Peyer's patch (tissue), 4 donors: ENCODE measurements at places on chromosomes 7 and 10. TPM values are rescaled to one million over a fixed set of nuclear protein-coding genes. Genes with fewer than 3 reads are reported as not detected.
A peak's percentile ranks its signal among the peaks of the same experiment; 100 is the strongest.

- no peak for DNase-seq
- H3K4me3 ChIP-seq = peak overlapping the region; percentile 23
- no peaks in the 10 kb centered on the region for H3K4me1 ChIP-seq
- peaks cover 3% of the 10 kb centered on the region for H3K36me3 ChIP-seq
- no peak overlapping the region for H3K27ac ChIP-seq
These were observed 87.0 kb downstream of the ADK start for GRCh38 chr10:74238031-74238431.

- H3K36me3 ChIP-seq = no peaks in the 10 kb centered on the region
- no peak overlapping the region for H3K4me3 ChIP-seq
- H3K27me3 ChIP-seq = no peaks in the 10 kb centered on the region
- no peak for DNase-seq
- H3K27ac ChIP-seq = no peak overlapping the region
- no peaks in the 10 kb centered on the region for H3K4me1 ChIP-seq
These were observed 434.4 kb upstream of the ZMIZ1 start for GRCh38 chr10:78634389-78634815.

GRCh38 chr10:110637558-110638053 is 6.5 kb upstream of the RBM20 start:
- no peak overlapping the region for H3K4me3 ChIP-seq
- DNase-seq = no peak
- H3K36me3 ChIP-seq = no peaks in the 10 kb centered on the region
- peak overlapping the region; percentile 32 for H3K27ac ChIP-seq
- peaks cover 3% of the 10 kb centered on the region for H3K4me1 ChIP-seq

GRCh38 chr7:22372863-22373262 is 15.9 kb upstream of the RAPGEF5 start:
- H3K27ac ChIP-seq = no peak overlapping the region
- no peaks in the 10 kb centered on the region for H3K27me3 ChIP-seq
- no peak overlapping the region for H3K4me3 ChIP-seq
- DNase-seq = no peak
- H3K4me1 ChIP-seq = no peaks in the 10 kb centered on the region

DNA sequence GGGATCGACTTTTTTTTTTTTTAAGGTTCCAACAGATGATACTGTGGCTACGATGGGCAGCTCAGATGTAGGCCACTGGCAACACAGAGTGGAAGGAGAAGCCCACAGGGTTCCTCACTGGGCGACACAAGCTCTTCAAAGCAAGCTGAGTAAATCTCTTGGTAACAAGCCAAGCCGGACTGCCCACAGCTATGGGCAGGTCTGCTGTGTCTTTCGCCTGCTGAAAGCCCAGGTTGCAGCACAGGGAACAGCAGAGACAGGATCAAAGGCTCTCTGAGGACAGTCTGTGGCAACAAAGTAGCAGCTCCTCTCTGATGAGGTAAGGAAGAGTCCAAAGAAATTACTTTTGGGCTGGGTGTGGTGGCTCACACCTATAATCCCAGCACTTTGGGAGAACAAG is 83.6 kb downstream of the KCNMA1 start:
- no peaks in the 10 kb centered on the region for H3K27me3 ChIP-seq
- H3K4me1 ChIP-seq = no peaks in the 10 kb centered on the region
- no peak for DNase-seq
- no peak overlapping the region for H3K4me3 ChIP-seq
- H3K27ac ChIP-seq = no peak overlapping the region

DNA sequence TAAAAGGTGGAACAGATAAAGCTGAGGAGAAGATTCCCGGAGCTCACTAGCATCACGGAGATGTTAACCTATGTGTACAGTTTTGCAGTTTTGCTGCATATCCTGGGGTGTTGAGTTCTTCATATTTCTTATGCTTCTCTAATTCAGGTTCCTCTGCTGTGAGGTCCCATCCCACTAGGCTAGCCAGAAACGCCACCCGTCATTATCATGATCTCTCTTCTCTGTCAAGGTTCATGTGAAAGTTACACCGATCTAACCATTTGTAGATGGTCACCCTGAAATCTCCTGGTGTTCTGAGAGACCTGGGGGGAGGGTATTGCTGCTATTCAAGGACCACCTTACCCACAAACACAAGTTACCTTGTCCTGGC is 136.3 kb downstream of the CCDC71L start:
- DNase-seq = no peak
- H3K4me1 ChIP-seq = no peaks in the 10 kb centered on the region
- H3K36me3 ChIP-seq = no peaks in the 10 kb centered on the region
- H3K27ac ChIP-seq = no peak overlapping the region

GRCh38 chr10:4473977-4474376 is 352.0 kb upstream of the AKR1E2 start:
- no peaks in the 10 kb centered on the region for H3K27me3 ChIP-seq
- no peak overlapping the region for H3K4me3 ChIP-seq
- H3K27ac ChIP-seq = no peak overlapping the region
- H3K4me1 ChIP-seq = no peaks in the 10 kb centered on the region

- H3K27me3 ChIP-seq = no peaks in the 10 kb centered on the region
- DNase-seq = no peak
- H3K4me3 ChIP-seq = no peak overlapping the region
- H3K27ac ChIP-seq = peak overlapping the region; percentile 38
These were observed 101.4 kb upstream of the GLI3 start for GRCh38 chr7:42338231-42338915.

- no peaks in the 10 kb centered on the region for H3K27me3 ChIP-seq
- H3K27ac ChIP-seq = no peak overlapping the region
- no peaks in the 10 kb centered on the region for H3K36me3 ChIP-seq
- DNase-seq = no peak
- no peak overlapping the region for H3K4me3 ChIP-seq
These were observed 34.0 kb downstream of the GATA3 start for GRCh38 chr10:8088504-8088903.

DNA sequence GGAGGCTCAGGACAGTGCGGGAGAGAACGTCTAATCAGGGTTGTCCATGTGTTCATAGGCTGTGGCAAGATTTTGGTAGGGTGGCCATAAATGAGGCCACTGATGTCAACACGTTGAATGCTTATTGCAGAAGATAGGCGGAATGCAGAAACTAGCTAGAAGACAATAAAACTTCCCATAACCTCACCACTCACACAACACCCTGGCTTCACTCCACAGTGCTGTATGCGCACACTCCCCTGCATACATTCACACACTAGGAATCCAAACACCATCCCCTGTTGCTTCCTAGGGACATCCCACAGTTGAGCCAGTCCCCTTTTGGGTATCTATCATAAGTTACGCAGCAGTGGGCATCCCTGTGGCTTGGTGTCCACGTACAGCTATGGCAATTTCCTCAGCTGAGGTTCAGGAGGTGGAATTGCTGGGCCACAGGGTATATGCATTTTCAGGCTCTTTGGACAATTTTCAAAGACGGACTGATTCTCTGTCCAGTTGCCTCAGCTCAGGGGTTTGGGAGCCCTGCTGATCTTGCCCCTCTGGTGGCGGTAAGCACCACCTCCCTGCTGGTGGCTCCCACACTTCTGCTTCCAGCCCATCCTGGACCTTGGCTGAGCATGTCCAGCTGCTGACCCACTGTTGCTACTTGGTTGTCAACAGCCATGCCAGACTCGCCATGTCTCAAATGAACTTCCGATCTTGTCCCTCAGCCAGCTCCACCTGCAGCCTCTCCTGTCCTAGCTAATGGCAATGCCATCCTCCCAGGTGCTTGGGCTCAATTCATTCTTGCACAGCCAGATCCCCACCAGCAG is 36.4 kb downstream of the CDH23 start:
- no peaks in the 10 kb centered on the region for H3K27me3 ChIP-seq
- H3K36me3 ChIP-seq = no peaks in the 10 kb centered on the region
- H3K4me1 ChIP-seq = no peaks in the 10 kb centered on the region
- H3K27ac ChIP-seq = no peak overlapping the region
- DNase-seq = no peak

DNA sequence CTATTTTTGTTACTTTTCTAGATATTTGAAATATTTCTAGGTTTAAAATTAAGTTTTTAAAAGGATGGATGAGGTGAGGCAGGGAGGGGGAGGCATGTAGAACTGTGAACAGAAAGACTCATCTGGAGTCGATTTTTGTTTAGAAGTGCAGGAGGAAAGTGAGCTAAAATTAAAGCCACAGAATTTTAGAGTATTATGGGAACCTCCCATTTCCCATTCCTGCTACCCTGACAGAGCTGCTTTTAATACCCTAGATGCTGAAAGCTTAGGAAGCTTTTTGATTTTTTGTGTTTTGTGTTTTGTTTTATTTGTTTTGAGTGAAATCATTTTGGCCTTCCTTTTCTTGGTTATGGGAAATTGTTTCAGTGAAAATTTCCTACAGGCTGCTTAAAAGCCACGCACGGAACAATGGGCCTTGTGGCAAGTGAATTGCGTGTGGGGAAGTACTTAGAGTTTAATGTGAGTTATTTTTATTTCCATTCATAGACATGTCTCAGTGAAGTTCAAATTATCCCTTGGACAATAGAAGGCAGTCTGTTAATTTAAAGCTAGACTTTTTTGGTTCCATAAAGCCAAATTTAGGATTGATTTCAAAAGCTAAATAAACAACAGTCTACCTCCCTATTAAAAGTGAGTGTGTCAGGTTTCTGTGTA is 102.0 kb upstream of the HDAC9 start:
- no peaks in the 10 kb centered on the region for H3K36me3 ChIP-seq
- DNase-seq = no peak

- H3K4me3 ChIP-seq = no peak overlapping the region
- H3K27me3 ChIP-seq = no peaks in the 10 kb centered on the region
- no peak for DNase-seq
- no peaks in the 10 kb centered on the region for H3K4me1 ChIP-seq
- H3K27ac ChIP-seq = no peak overlapping the region
These were observed 50.9 kb upstream of the PDLIM1 start for GRCh38 chr10:95341716-95342130.

- DNase-seq = no peak
- no peak overlapping the region for H3K4me3 ChIP-seq
- no peaks in the 10 kb centered on the region for H3K36me3 ChIP-seq
- H3K27me3 ChIP-seq = no peaks in the 10 kb centered on the region
These were observed 415.6 kb upstream of the NPVF start for GRCh38 chr7:25643770-25644394.

DNA sequence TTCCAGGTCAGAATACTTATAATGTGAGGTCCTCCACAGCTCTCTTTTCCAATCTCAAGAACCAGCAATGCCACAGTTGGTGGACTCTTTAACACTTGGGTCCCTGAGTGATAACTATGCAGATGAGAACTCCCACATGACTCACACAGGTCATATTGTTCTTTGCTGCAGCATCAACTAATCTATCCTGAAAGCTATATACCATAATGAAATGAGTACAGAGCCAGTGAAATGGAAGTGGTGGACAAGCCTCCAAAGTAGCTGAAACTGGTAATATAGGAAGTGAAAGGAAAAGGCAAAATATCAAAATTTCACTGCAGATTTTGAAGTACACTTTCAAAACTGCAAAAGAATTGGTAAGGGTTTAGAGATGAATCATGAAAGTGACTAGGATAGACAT is 45.6 kb downstream of the SORCS1 start:
- H3K4me1 ChIP-seq = no peaks in the 10 kb centered on the region
- H3K27ac ChIP-seq = no peak overlapping the region
- H3K27me3 ChIP-seq = no peaks in the 10 kb centered on the region
- DNase-seq = no peak
- H3K4me3 ChIP-seq = no peak overlapping the region
- H3K36me3 ChIP-seq = no peaks in the 10 kb centered on the region

DNA sequence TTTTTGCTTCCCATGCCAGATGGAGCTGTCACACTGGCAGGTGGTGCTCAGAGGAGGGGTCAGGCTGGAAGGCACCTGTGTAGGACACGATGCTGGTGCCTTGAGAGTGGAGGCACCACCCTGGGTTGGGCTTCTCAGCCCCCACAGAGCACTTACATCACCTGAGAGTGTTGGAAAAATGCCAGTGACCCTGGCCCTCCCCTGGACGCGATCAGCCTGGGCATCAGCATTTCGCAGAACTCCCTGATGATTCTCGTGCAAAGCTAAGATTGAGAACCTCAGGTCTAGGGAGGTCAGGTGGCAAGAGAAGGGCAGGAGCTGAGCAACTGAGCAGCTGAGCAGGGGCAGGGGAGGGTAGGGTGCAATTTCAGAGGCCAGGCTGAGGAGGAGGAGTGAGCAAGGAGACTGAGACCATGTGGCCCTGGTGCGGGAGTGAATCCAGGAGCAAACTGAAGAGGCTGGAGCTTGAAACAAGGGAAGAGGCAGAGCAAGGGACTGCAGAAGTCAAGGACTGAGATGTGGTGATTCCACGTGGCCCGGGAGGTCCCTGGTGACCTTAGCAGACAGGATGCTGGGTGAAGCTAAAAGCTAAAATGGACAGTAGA is 24.7 kb upstream of the GRID1 start:
- no peak overlapping the region for H3K4me3 ChIP-seq
- peaks cover 11% of the 10 kb centered on the region for H3K4me1 ChIP-seq
- H3K27me3 ChIP-seq = no peaks in the 10 kb centered on the region
- no peak overlapping the region for H3K27ac ChIP-seq
- no peaks in the 10 kb centered on the region for H3K36me3 ChIP-seq
- no peak for DNase-seq

DNA sequence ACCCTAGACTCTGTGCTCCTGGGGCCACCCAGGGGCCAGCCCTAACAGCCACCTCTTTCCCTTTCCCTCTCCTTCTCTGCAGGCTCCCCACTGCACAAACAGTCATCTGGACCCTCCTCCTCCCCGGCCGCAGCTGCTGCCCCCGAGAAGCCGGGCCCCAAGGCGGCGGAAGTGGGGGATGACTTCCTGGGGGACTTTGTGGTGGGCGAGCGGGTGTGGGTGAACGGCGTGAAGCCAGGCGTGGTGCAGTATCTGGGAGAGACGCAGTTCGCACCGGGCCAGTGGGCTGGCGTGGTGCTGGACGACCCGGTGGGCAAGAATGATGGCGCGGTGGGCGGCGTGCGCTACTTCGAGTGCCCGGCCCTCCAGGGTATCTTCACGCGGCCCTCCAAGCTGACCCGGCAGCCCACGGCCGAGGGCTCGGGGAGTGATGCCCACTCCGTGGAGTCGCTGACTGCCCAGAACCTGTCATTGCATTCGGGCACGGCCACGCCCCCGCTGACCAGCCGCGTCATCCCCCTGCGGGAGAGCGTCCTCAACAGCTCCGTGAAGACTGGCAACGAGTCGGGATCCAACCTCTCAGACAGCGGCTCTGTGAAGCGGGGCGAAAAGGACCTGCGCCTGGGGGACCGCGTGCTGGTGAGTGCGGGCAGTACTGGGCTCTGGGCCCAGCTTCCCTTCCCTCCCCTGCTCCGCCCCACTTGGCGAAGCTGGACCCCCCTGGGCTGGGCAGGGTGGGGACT is 49.3 kb downstream of the CLIP2 start:
- H3K36me3 ChIP-seq = peaks cover 19% of the 10 kb centered on the region
- H3K27me3 ChIP-seq = no peaks in the 10 kb centered on the region
- no peak overlapping the region for H3K27ac ChIP-seq

DNA sequence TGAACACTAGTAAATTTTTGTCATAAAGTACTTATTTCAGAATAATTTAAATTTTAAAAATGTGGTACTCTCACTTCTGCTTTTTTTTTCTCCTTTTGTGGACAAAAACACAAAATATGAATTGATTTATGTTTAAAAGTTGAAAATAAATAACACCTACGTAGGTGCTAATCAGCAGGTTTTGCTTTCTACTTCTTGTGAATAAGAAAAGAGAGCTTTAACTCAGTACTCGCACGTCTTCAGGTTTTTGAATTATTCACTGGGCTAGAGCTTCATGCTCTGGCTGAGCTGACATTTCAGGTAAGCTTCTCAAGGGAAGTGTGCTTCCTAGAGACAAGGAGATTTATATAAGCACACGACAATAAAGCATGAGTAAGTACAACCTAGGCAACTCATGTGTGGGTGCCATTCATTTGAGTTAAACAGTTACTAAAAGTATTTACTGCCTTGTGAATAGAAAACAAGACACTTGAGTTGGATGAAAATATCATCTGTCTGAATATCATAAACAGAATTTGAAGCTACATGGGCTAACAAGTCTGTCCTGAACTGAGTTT is 190.0 kb upstream of the POT1 start:
- no peak for DNase-seq
- no peaks in the 10 kb centered on the region for H3K27me3 ChIP-seq
- H3K4me1 ChIP-seq = no peaks in the 10 kb centered on the region

Gene THSD7A
- 4.1 TPM for total RNA-seq

Gene FBXL13
- total RNA-seq = 1.3 TPM

Gene AGAP4
- total RNA-seq = 50.5 TPM

Gene AKR1D1
- not detected for total RNA-seq
